ENCODE measurements at places on chromosomes 1 and 21.

DNA sequence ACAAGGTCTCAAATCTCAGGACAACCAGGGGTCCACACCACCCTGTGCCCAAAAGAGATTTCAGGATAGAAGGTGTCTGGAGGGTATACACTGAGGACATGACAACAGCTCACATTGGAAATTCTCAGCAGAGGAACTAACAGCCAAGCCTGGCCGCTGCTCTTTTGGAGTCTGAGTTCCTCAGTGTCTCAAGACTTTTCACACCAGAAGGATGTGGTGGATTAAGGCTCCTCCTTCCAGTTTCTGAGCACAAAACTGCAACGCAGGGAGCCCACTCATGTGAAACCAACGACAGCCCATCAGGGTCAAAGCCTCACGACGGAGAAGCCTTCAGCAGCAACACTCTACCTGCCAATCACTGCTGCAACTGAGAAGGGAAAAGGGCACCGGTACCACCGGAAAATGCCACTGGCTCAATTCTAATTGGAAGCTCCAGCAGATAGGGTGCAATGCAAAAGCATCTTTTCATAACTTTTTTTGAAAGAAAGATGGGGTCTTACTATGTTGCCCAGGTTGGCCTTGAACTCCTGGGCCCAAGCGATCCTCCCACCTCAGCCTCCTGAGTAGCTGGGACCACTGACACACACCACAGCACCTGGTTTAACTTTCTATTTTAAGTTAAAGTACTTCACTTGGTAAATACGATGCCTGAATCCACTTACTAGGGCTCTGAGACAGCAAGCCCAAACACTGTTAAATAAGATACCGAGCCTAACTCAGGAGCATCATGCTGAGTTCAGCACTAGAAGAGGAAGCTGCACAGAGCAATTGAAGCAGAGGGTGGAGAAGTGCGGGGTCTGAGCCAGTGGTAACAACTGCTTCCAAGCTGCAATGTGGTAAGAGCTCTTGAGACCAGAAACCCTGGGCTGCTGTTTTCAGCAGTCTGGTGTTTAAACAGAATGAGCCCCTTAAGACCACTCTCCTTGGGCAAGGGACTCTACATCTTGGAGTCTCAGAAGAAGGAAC lies 7.8 kb downstream of the CAPZB start:
- DNase-seq: peak; percentile 94

GRCh38 chr1:99740141-99740540 lies 26.3 kb downstream of the FRRS1 start:
- DNase-seq: no peak

DNA sequence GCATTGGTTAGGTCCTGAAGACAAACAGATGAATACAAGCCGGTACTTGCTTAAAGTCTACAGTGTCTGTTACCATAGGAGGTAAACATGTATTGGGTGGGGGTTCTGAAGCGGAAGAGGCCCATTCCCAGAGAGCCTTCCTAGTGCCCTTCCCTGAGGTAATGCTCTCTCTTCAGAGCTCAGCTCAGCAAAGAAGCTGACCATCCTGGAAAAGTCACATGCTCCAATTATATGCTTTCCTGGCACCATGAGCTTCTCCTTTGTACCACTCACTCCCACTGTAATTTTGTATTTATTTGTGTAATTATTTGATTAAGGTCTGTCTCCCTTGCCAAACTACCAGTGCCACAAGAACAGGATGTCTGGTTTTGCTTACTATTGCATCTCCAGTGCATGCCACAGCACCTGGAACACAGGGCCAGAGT lies 42.0 kb downstream of the RAB3B start:
- no peak for DNase-seq

- DNase-seq: no peak
Measured at GRCh38 chr1:208043691-208044181, 132.8 kb upstream of the CD34 start.

GRCh38 chr1:161549652-161550051 lies at the start of gene FCGR3A:
TSS of gene FCGR3A (minus strand) at chr1:161549818. CDS start at chr1:161549736, 82 bp downstream.
- no peak for DNase-seq

GRCh38 chr1:39046613-39047210 lies 20.6 kb downstream of the NDUFS5 start:
- DNase-seq: no peak

All from Kasumi-1 (cell line).